Body of pancreas (tissue), 4 donors: ENCODE measurements at places on chromosomes 6 and 20. TPM values are rescaled to one million over a fixed set of nuclear protein-coding genes. Genes with fewer than 3 reads are reported as not detected.

BPIFB2 gene
- not detected for total RNA-seq

DNA sequence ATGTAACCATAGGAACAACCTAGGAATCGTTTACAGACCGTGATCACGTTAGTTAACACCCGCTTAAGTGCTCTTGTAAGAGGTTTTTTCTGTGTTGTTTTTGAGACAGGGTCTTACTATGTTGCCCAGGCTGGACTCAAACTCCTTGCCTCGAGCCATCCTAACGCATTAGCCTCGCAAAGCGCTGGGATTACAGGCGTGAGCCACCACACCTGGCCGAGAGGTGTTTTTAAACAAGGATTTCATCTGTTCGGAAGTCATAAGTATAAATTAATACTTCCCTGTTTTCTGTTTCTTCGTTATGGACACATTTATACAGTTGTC is 727 bp downstream of the MRS2 start:
- no peak for DNase-seq

DNA sequence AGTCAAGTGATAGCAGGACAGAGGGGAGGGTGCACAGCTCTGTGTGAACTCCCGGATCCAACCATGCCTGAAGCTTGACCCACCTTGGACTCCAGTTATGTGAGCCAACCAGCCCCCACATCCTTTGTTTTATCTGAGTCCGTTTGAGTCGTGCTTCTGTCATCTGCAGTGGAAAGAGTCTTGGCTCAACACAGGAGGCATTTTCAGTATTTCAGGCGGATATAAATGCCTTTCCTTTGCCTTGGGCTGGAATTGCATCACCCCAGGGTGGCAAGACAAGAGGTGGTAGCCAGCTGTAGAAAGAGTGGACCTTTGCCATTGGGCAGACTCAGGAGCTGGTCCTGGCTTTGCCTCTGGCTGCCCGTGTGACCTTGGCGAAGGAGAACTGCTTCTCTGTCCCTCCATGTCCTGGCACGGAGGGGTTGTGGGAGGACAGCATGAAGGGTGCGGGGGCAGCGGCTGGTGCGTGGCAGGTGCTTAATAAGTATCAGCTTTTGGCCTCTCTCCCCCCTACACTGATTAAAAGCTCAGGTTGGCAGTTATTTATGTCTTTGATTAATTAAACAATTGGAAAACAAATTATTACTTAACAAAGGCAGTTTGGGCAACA is 42.6 kb upstream of the APCDD1L start:
- no peak for DNase-seq

FERMT1 gene
- total RNA-seq = 3.0 TPM

GRCh38 chr20:37776526-37776925 is 82.7 kb downstream of the CTNNBL1 start:
- DNase-seq = no peak

DNA sequence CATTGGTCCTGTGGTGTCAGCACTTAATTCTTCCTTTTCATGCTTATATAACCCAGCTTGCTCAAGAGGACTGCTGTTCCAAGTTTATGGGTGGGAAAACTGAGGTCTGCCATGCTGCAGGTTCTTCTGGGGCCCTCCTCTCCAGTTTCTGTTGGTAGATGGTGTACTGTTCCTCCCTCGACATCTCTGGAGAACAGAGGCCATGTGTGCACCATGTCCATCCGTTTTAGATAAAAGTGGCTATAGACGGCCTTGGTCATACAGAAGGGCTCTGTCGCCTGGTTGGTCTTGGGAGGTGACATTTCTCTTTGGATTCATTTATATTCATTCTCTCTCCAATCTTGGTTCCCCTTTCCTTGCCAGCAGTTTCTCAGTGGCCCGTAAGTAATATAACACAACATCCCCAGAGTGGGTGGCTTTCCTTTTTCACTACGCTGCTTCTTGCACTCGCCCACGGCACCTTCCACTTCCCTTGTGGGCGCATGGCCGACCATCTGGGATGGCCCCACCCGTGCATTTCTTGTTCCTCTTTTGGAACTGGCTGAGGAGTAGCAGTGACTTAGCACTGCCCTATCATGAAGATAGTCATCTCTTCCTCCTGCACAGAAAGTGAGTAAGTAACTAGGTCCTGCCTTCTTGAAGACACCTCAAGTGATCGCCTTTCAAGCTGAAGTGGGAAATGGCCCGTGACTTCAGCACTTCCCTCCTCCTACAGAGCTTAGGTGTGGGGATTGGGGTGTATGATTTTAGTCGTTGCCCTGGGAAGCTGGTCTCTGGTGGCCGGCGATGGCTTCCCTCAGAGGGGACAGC is 94.2 kb downstream of the RREB1 start:
- peak; percentile 72 for DNase-seq

RCAN2 gene
- 5.3 TPM for total RNA-seq

- no peak for DNase-seq
Observed at GRCh38 chr6:78607189-78607588, 260.2 kb upstream of the IRAK1BP1 start.

RIMS1 gene
- total RNA-seq = 0.78 TPM

DNA sequence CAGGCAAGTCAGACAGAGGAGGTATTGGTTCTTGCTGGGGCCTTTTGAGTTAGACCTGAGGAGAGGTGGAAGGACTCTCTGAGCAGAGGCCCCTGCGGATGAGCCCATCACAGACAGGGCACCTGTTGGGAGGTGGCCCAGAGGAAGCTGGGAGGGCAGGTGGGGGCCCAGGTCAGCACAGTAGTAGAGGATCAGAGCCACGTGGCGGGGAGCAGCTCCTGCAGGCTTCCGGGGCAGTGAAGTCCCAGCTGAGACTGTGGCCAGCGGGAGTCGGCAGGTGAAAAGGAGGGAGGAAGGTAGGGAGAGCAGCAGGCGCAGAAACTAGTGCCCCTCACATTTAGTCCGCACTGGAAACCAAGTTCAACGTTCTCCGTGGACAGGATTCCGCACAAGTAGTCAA is 61.8 kb downstream of the RSPH3 start:
- no peak for DNase-seq

GRCh38 chr20:31476294-31476585 is 1.2 kb downstream of the REM1 start:
- DNase-seq = no peak

DNA sequence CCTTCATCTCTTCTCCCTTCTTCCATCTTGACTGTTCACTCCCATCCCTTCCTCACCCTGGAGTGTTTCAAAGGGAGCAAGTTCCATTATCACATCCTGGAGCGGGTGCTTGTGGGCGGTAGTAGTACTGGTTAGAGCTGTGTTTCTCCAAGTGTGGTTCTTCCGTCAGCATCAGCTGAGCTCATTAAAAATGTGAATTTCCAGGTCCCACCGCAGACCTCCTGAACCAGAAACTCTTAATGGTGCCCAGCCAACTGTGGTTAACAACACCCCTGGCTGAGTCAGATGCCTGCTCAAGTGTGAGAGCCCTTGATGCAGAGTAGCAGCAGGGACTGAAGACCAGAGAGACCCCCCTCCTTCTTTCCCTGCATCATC is 24.4 kb downstream of the ANGPT4 start:
- no peak for DNase-seq

GRCh38 chr20:41927655-41928054 is 309.5 kb upstream of the CHD6 start:
- no peak for DNase-seq

SEMG1 gene
- total RNA-seq = not detected

- DNase-seq = peak; percentile 93
Observed at GRCh38 chr20:49381558-49382493, 100.6 kb downstream of the KCNB1 start.

DNA sequence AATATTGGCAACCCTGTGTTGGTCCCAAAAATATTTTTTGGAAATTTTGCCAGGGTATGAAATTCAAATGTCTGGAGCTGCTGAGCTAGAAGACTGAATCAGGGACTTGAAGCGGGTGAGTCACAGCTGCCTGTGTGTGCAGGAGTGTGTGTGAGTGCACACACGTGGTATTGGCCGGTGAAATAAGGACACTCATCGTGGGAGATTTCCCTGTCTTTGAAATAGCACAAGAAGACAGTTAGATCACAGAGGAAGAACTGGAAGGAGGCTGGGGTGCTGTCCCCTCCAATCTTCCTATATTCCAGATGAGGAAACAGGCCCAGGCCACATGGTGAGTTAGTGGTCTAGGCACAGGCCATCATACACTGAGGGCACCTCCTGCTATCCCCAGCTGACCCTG is 123.8 kb upstream of the MLN start:
- DNase-seq = no peak

DNA sequence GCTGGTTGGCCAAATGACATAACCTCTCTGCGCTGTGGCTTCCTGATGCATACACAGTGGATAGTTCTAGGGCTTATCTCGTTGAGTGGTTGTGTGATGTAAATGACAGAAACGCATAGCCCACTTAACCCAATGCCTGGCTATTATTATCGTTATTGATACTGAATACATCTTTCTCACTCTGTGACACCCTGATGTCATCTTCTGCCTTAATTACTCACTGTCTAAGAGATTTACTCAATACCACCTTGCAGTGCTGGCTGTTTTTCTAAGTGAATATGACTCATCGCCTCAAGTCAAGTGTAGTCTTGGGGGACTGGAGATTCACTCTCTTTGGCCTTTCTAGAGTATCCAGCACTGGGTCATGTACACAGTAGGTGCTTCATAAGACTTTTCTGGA is 73.6 kb downstream of the NDUFAF5 start:
- no peak for DNase-seq

OTOR gene
- total RNA-seq = not detected

BCAS4 gene
- 2.3 TPM for total RNA-seq

DNA sequence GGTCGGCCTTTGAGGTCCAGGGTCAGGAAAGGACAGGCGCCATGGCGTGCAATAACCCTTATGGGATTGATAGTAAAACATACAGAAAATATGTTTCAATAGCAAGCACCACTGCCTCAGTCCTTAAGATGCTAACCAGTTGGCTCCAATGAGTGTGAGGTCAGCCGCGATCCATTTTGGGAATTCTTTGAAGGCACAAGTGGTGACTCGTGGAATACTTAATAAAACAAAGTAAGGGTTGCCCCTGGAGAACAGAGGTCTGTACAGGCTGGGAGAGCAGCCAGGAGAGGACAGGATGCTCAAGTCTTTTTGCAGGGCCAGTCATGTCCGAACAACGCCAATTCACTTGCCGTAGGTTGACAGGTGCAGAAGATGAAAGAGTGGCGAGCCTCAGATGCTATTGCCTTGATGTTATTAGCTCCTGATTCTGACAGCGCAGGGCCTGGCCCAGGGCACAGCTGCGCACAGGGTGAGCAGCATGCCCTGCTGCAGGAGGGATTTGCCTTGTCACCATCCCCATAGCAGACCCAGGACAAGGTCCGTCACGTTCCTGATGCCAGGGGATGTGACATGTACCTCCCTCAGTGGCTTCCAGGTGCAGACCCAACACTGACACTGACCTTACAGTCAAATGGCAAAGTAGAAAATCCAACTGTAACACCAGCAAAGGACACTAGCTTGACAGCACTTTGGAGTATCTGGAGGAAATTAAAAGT is 21.8 kb downstream of the SYNDIG1 start:
- DNase-seq = no peak

GRCh38 chr20:44069203-44070011 is 117.6 kb downstream of the JPH2 start:
- no peak for DNase-seq

ADAT2 gene
- 7.8 TPM for total RNA-seq

GRCh38 chr6:139126255-139126654 is 8.6 kb upstream of the HECA start:
- no peak for DNase-seq

ZFP64 gene
- 10.4 TPM for total RNA-seq

DNA sequence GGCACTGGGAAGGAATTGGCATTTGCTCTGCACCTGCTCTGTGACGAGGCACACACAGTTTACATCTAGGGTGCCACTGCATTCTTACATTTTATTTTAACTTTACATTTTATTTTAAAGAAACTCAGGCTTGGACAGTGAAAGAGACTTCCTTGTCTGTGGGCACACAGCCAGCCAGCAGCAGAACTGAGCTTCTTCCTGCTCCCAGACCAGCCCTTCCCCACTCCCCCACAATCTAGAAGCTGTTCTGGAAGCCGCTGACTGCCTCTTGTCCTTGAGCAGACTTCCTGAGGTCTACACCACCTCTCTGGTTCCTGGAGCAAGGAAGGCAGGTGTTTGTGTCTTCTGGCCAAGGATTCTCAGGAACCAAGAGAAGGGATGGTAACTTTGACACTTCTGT is 27.9 kb upstream of the CD93 start:
- DNase-seq = no peak

VGLL2 gene
- total RNA-seq = 0.99 TPM

ZNF512B gene
- 8.0 TPM for total RNA-seq

MCHR2 gene
- not detected for total RNA-seq

GRCh38 chr6:14660806-14661579 is 543.4 kb downstream of the CD83 start:
- DNase-seq = no peak

- no peak for DNase-seq
Observed at GRCh38 chr20:58056921-58057686, 171.3 kb downstream of the ANKRD60 start.

- no peak for DNase-seq
Observed at GRCh38 chr20:32190616-32191415, 16.7 kb downstream of the PLAGL2 start.

- DNase-seq = peak; percentile 7
Observed at GRCh38 chr6:45555981-45556771, 178.4 kb upstream of the SUPT3H start.

ADGRB3 gene
- total RNA-seq = under 0.01 TPM

DNA sequence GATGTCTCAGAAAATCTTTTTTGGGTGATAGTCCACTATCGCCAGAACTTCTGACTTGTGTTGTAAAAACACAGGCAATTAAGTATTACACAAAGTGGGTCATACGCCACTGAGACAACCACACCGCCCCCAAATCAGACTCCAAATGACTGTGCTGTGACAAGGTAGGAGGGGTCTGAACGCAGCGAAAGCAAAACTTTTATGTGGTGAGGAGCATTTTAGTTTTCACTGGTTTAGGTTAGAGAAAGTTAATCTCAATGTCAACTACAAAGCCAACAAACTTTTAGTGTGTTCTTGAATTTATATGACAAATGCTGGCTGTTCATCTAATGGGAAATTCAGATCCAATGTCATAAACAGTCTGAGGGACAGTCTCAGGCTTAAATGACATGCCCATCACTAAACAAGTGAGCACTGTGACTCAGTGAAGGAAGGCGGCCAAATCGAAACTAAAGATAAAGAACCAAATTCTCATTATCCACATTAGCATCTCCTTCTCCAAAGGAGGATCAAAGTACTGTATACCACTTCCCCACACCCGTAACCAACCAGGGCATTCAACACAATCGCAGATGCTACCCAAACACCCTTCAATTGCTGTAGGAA is 186.7 kb downstream of the GJA10 start:
- no peak for DNase-seq

OOEP gene
- not detected for total RNA-seq

DNA sequence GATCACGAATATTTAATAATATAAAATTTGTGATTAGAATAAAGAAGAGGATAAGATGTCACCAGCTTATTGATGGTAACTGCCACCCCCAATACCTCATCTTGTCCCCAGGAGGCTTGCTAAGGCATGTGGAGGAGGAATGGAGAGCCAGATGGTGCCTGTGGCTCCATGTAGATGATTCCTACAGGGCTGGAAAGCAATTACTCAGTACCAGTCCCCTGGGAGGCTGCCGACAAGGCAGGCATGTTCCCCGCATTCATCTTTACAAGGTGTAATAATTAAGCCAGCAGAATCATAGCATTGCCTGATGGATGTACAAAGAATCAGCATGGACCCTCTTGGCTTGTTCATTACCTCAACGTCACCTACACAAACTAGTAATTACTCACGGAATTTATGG is 155.3 kb downstream of the PLCB1 start:
- no peak for DNase-seq

GRCh38 chr20:5818346-5818681 is 68.1 kb downstream of the SHLD1 start:
- no peak for DNase-seq
